ENCODE measurements at places on chromosomes 3 and 15.
A peak's percentile ranks its signal among the peaks of the same experiment; 100 is the strongest.

- no peak for DNase-seq
Measured at GRCh38 chr3:117842086-117842485, 1132.5 kb downstream of the TUSC7 start.

GRCh38 chr3:117572786-117573185 is 863.2 kb downstream of the TUSC7 start:
- DNase-seq = no peak

DNA sequence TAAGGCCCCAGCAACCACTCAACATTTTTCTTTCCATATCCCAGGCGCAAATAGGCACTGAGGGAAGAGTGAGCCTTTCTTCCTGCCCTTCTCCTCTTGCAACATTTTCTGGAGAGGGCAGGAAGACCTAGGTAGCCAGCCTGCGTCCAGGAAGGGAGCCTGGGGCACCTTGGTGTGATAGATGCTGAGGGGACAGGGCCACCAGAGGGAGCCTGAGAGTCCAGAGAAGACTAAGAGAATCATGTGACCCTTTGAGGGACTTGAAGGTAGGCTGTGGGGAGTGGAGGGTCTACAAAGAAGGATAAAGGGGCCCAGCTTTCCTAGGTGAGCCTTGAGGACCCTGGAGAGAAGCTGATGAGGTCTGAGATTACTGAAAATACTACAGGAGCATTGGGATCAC is 346.6 kb downstream of the CNTN6 start:
- DNase-seq = no peak

DNA sequence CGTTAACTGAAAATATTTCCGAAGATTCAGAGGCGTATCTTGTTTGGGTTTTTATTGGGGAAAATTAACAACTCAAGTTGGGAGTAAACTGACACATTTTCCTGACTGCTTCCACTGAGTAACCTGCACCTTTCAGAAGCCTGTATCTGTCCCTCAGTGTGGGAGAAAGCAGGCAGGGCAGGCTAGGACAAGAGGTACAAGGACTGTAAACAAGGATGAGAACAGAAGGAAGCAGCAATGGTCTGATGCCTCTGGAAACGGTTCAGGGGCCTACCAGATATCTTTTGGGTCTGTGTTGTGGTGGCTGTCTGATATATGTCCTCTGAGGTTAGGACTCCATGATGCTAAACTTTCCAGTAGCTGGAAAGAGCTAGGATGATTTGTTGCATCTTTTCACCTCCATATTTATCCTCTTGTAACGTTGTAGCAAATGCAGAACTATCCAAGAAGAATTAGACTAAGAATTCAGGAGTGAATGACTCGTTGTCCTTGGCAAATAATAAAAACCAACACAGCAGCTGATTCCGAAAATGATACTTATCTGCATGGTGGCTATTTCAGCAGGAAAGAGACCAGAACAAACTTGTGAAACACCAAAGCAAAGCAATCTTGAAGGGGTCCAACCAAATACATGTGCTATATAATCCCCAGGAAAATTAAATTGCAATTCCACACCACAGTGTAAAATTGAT is 195.9 kb upstream of the ICE2 start:
- DNase-seq = no peak

- DNase-seq = no peak
Measured at GRCh38 chr15:72559781-72560180, 85.7 kb downstream of the ARIH1 start.

- no peak for DNase-seq
Measured at GRCh38 chr3:4802903-4803302, 176.3 kb upstream of the BHLHE40 start.

DNA sequence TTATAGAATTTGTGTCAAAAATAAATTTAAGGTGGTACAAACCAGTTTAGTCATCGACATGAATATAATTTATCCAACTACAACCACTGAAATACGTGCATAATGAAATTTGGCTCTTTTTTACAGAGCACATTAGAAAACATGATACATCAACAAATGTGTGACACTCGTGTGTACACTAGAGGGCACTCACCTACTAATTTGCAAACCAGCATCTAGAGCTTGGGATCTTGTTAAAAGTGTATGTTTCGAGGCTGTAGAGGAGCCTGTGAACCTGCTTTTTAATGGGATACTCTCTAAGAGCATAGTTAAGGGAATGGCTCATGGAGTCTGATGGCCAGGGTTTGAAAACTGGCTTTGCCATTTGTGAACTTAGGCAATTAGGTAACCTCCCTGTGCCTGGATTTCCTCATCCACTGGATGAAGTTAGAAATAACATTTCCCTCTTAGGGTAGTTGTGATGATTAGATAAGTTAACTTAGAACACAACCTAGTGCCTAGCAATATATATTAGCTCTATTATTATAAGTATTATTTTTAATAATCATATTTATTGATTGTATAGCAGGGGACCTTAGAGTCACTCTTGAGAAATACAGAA is 8.8 kb upstream of the CPOX start:
- peak; percentile 44 for DNase-seq

DNA sequence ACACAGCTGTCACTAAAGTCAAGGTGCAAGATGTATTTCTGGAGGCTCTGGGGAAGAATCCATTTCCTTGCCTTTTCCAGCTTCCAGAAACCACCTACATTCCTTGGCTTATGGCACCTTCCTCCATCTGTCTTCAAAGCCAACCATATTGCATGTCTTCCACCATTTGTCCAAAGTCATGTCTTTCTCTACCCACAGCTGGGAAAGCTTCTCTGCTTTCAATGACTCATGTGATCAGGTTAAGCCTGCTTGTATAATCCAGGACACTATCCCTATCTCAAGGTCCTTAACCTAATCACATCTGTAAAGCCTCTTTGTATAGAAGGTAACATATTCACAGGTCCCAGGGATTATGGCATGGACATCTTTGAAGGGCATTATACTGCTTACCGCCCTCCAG is 14.2 kb downstream of the ARHGAP31 start:
- no peak for DNase-seq

GRCh38 chr3:127784865-127785710 is 37.2 kb downstream of the MGLL start:
- no peak for DNase-seq

- no peak for DNase-seq
Measured at GRCh38 chr3:134544316-134544715, 58.5 kb downstream of the CEP63 start.

- DNase-seq = no peak
Measured at GRCh38 chr3:182596676-182597410, 196.5 kb upstream of the ATP11B start.

DNA sequence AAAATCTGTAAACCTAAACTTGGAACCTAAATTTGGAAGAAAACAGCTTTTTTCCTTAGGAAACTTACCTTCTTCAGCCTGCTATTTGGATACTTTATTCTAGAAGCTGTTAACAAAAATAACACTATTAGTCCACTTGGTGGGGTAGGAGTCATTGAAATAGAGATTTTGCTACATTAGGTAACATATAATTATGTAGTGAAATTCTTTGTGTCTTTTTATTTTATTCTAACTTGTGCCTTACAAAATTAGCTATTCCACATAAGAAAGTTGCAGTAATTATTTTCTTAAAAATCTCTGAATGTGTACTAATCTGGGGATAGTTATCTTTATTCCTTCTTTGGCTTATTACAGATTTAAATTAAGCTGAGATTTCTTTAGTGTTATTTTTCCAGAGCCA is 360.4 kb upstream of the ROBO2 start:
- no peak for DNase-seq

- DNase-seq = no peak
Measured at GRCh38 chr3:2656806-2657777, 453.1 kb downstream of the IL5RA start.

DNA sequence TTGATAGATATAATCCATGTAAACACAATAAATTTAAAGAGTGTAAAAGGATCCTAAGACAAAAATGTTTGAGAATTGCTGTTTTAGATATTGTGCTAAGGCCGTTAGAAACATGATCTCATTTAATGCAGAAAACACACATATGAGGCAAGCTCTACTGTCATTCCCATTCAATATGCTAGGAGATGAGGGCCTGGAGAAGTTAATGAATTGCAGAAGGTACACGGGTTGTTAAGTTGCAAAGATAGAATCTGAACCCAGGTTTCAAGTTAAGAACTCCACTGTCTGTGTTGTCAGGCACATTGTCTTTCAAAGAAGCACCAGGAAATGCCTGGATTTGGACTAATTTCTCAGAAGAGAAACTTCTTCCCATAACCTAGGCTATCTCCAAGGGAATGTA is 65.1 kb upstream of the SAMMSON start:
- DNase-seq = no peak

DNA sequence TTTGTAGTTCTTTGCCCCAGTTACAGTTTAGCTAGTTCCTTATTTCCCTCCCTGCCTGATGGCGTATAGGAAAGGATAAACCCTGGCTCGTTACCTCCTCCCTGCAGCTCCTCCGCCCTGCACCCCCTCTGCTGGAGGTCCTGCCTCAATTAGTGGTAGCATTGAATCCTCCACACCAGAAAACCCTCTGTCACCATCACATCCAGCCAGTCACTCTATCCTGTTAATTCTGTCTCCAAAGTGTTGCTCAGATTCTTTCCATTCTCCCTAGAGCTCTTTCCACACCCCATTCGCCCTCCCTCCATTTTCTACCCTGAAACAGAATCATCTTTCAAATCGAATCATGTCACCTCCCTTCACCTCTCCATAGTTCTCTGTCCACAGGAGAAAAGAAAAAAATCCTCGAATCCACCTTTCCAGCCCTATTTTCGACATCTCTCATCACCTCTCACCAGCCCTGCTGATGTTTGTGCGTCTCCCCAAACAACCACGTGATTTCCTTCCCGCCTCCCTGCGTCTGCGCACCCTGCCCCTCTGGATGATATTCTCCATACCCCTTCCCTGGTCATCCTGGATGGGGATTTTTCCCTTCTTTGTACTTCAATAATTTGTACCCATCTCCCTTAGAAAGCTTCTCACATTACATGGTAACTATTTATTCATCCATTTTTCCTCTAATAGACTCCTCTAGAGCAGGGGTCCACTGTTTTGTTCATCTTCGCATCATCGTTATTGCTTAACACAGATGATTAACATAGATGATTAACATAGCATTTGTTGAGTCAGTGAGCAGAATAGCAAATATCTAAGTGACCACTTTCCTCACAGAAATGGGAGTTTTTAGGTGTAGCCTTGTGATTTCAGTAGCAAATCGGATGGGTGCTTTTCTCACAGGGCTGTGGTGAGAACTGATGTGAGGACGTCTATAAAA is 37.1 kb downstream of the MAP3K13 start:
- DNase-seq = no peak

DNA sequence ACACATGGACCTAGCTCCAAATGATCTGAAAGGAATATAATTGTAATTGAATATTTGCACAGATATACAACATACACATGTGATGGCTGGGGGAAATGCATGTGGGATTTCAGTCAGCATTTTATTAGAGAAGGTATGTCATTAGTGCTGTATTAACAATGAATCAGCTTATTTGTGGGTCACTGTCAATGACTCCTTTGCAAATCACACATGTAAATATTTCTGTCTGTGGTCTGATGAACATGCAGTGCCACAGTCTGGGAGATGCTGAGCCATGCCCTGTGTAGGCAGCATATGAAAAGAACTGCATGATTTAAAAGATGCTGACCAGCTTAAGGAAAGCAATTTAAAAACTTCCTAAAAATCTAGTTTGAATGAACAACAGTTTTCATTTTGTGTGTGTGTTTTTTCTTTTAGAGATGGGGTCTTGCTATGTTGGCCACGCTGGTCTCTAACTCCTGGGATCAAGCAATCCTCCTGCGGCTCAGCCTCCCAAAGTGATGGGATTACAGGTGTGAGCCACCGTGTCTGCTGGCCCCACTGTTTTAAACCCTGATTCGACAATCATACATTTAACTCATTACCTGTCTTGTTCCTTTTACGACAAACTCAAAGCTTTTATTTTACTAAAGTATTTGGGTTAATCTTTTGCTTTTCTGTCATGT is 803 bp upstream of the B3GNT5 start:
- no peak for DNase-seq

DNA sequence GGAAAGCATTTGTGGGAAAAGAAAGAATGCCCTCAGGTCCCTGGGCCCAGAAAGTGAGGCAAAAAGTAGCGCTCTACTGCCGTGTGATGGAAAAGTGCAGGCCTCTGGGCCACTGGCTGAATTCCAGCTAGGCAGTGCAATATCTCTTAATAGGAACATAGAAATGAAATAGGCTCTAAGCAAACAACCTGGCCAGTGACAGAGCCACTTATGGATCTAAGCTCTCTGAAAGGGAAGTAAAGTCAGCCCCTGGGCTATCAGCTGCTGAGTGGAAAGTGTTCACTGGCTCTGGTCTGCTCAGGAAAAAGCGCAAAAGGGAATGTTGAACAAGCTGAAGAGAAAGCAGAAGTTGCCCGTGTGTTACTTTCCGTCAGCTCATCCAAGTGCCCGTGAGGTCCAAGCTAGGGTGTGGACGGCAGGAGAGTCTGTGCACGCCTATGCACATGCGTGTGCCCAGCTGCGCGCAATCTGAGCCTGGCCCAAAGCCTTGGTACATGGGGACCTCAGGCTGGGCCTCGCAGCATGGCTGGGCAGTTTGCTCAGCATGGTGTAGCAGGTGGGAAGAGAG is 74.0 kb upstream of the RAD18 start:
- DNase-seq = no peak
